ENCODE measurements at places on chromosomes 6 and 20.
A peak's percentile ranks its signal among the peaks of the same experiment; 100 is the strongest.

DNA sequence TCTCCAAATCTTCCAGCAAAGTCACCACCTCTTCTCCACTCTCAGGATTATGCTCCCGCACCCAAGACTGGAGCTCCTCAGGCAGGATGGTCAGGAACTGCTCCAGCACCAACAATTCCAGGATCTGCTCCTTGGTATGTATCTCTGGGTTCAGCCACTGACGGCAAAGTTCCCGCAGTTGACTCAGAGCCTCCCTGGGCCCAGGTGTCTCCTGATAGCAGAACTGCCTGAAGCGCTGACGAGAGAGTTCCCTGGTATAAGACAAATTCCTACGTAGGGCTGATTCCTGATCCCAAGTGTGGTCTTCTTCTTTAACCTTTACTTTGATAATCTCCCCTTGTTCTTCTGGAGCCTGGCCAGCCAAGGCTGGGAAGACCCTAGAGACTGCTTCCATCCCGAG is 60.6 kb downstream of the GPX5 start:
- no peak for DNase-seq

- no peak for DNase-seq
These were observed 207.5 kb downstream of the FOXC1 start for GRCh38 chr6:1817033-1817761.

DNA sequence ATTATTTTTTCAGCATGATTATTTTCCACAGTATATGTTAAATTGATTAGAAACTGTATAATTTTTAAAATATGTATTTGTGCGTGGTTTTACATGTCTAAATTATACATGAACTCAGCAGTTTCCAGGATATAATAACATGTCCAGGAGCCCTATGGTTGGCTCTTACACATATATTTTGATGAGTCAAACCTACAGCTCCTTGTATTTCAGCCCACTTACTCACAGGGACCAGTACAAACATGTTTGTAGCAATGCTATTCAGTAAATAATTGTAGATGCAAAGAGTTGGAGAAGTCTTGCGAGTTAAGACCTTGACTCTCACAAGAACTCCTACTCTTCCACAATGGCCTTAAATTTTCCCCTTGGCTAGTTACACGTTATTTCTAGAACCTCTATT is 107.2 kb upstream of the SASH1 start:
- DNase-seq: no peak

DNA sequence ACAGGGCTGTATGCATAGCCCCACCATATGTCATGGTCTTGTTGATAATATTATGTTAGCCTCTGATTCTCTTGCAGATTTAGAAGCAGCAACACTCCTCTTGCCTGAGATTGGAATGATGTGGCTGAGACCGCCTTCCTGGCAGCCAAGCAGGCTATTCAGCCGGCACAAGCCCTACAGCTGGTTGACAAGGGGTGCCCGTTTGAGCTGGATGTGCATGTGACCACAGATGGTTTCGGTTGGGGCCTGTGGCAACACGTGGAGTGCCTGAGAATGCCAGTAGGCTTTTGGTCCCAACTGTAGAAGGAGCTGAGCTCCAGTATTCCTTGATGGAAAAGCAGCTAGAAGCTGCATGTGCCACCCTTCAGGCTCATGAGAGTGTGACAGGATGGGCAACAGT is 303.6 kb upstream of the POU3F2 start:
- DNase-seq: no peak

- no peak for DNase-seq
These were observed 49.2 kb upstream of the ALDH8A1 start for GRCh38 chr6:134999107-134999506.

DNA sequence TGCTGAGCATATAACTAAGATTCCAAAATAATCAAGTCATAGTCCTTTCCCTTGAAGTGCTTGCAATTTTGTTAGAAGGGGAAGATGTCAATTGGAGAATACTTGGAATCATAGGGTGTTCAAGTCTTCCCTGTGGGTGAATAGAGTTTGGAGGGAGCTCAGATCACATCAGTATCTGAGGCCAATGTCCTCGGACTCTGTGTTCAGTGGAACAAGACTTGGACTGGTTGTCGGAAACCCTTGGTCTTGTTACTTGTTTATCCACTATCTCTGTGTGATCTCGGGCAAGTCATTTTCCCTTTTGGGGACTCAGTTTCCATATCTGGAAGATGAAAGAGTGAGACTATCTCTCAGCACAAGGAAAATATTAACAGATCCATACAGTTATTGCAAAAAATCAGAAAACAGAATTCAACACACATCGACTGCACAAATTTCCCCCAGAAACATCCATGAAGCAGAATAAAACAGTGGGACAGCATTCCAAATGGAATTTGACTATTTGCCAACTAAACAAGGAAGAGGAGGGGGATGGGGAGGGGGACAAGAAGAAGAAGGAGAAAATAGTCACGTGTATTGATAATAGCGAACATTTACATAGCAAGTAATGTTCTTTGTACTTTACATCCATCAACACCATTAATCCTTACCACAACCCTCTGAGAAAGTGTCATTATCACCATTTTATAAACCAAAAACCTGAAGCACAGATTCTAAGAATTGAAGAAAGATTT is 3.9 kb upstream of the EDEM2 start:
- DNase-seq: no peak

DNA sequence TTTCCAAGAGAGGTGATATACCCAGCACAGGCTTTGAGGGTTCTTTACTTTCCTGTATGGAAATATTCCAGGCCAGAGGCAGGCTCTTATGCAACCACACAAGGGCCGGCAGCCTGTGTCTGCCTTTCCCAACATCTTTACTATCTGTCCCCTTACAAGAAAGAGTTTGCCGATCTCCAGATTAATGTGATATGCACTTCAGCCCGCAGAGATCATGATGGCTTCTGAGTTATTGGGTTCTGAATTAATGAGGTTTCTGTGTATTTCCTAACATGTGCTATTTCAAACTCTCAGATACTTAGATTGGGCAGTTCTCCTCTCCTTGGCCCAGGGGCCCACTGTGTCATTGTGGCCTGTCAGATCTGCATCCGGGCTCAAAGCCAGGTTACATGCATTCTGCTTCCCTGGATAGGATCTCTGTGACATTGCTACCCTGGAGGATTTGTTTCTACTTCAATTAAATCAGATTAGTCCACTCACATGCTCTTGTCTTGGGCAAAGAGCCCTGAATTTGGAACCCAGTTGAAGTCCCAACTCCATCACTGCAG is 56.6 kb downstream of the TGM2 start:
- DNase-seq: no peak

DNA sequence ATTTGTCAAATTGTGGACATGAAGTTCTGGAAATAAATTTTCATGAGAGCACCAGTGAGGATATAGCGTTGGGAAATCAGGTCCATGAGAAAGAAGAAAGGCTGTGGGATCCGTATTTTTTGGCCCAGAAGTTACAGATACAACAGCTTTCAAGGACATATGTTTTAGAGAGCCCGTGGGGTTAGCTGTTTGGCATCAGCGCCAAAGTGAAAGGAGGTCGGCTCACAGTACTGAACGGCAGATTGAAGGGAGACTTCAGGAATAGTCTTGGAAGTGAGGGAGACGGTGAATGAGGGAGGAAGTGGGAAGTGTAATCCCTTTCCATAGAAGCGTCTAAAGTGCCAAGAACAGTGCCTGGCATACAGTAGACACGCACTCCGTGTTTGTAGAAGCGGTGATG is 31.8 kb downstream of the ZDHHC14 start:
- no peak for DNase-seq

GRCh38 chr6:69064226-69064625 is 429.1 kb downstream of the ADGRB3 start:
- no peak for DNase-seq

DNA sequence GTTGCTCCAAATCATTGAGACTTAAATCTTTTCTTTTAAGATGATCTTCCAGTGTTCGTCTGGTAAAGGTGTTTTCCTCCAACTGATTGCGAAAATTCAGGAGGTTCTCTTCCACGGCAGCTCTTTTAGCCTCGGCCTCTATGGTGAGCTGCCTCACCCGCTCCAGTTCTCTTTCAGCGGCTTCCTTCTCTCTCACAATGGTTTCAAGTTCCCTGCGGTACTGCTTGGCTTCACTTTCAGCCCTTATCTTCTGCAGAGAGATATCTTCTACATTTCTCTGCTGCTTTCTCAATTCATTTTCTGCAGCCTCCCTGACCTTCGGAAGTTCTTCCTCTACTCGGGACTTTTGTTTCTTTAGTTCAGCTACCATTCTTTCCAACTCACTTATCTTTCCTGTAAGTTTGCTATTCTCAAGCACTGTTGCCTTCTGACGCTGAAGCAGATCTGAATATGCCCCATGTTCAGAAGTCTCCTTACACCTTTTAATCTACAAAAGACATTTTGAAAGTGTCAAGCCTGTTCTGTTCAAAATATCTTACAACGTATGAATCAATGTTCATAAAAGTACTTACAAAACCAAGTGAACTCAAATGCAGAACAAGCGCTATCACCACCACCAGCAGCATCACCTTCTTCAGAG is 22.3 kb downstream of the DST start:
- DNase-seq: no peak

- no peak for DNase-seq
These were observed 48.5 kb upstream of the CCDC167 start for GRCh38 chr6:37548067-37548674.

GRCh38 chr6:30885481-30885998 is 1.2 kb downstream of the DDR1 start:
- DNase-seq: no peak

DNA sequence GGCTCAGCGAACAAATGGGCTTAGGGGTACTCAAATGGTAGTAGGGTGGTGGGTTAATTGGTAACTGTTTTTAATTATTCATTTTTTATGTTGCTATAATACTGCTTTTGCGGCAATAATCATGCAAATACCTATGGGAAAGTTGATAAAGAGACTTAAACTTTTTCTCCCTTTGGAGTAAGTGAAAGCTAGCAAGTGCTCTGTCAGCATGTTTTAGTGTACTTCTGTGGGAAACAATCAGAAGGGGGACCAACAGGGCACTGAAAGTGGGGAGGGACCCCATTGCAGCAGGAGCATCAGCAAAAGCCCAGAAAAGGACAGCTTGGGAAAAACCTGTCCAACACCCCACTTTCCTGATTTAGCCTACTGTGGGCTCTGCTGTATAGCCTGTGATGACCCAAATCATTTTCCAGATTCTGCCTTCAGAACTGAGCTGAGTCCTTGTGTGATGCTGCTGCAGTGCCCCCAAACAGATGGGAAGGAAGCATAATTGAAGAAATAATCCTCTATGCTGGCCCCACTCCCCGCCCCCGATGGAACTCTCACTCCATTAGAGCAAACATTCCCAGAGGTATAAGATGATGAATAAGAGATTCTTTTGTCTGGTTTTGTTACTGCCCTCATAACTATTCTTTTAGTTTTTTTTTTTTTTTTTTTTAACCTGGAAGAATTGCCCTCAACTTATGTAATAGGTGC is 322.8 kb downstream of the CD83 start:
- no peak for DNase-seq

DNA sequence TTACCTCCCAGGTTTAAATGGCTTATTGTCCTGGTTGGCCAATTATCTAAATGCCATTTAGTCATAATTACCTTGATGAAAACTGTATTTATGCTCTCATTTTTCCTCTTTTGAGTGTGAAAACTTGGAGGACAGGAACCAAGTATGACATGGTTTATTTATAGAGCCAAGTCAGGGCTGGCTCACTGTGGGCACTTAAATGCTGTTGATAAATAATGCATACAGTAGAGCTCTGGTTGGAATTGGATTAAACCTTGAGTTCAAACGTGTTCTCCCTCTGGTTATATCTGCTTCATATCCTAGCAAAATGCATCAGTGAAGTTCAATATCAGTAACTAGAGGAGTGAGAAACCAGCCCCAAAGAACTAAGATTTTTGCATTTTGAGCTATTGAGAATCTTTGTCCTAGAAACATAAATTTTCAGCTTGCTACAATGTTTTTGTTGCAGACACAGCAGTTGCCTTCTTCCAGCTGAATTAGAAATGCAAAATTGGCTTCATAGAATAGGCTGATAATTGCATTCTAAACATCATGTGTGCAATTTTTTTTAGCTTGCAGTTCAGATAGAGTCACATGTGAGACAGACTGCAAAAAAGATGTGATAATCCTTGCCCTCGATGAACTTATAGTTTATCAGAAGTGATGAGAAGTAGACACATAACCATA is 255.8 kb downstream of the BTBD3 start:
- no peak for DNase-seq

GRCh38 chr6:5174244-5174643 is 86.5 kb downstream of the LYRM4 start:
- DNase-seq: peak; percentile 2

DNA sequence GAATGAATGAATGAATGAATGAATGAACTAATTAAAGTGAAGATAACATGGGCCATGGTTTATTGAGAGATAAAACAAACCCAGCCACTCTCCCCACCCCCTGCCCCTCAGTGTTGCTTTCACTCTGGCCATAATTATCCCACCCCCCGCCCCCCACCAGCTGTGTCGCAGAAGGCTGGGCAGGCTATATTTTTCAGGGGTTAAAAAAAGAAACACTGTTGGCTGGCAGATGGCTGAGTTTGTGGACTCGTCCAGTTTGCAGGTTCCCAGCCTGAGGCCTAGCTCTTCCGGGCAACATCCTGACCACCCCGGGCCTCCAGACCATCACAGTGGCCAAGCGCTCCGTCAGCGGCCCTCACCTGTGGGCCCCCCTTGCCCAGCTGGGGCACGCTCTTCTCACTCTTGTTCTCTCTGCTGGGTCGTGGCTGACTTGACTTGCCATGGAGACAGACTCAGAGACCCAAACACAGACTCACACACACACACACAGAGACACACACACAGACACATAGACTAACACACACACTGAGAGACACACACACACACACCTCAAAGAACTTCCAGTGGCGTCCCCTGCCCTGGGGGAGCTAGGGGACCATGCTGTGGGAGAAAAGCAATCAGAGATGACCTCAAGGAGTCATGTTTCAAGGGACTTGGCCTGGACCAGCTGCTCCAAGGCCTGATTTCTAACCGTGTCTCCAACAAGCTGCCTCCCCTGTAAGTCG is 2.2 kb upstream of the GRM4 start:
- no peak for DNase-seq

GRCh38 chr20:24011282-24011681 is 22.7 kb upstream of the GGTLC1 start:
- DNase-seq: no peak

GRCh38 chr20:2688041-2688591 is 4.5 kb upstream of the EBF4 start:
- peak; percentile 29 for DNase-seq

GRCh38 chr6:140590641-140591040 is 1216.2 kb upstream of the CITED2 start:
- DNase-seq: no peak

DNA sequence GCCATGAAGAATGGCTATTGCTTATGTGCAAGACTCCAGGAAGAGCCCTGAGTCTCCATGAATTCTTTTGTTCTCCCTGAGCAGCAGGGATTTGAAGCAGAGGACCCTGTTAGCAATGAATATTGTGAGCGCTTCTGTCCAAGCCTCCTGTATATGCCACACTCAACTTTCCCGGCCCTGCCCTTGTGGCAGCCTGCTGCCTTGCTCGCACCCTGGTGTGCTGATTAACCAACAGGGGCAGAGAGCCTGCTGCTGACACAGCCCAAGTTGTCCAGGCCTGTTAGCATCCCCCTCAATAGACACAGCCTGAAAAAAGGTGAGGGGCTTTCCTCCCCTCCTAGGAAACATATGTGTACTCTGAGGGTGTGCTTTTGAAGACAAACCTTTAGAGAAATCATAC is 131.4 kb downstream of the BMP2 start:
- no peak for DNase-seq

Measured in activated CD4-positive, CD25-positive, alpha-beta regulatory T cell (primary cell).